ENCODE measurements at places on chromosomes 3 and 15. TPM values are rescaled to one million over a fixed set of nuclear protein-coding genes. Genes with fewer than 3 reads are reported as not detected.

DNA sequence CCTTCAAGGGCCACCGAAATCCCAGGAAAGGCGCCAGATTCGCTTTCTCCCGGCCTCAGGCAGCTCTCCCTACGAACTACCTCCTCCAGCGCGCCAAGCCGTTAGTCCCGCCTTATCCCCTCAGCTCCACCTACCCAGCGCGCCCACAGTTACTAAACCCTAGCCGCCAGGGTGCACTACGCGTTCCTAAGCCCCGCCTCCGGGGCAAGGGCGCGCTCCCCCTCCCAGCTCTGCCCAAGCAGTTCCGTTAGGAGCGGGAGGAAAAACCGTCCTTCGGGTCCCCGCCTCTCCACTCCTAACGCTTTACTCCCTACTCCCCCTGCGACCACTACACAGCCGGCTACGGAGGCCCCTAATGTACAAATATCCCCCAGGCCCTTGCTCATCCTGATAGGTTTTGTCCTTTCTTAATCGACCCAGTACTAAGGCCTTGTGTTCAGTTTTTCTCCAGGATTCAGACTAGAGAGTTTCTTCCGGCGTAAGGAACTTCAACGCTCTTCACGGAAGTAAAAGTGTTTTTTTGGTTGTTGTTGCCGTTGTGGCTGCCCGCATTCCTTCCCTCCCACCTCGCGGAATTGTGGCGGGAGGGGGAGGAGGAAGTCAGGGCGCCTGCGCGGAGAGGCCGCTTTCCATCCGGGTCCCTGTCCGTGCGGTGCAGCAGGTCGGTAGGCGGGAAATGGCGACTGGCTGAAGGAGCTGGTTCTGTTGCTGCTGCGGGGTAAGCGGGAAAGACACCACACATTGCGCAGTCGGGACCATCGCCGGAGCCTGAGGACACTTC lies at the start of gene CTDSPL2:
TSS of gene CTDSPL2 (plus strand) at position 655 of the 781 bp plus-strand sequence. CDS start 31,386 bp downstream, outside the sequence.
- DNase-seq, result peak; percentile 99
- no peaks in the 10 kb centered on the region for H3K36me3 ChIP-seq
- H3K27me3 ChIP-seq, result no peaks in the 10 kb centered on the region
- H3K27ac ChIP-seq, result peak within 1 kb of the TSS; percentile 38
- H3K4me1 ChIP-seq, result peaks cover 2% of the 10 kb centered on the region
- peak within 1 kb of the TSS; percentile 69 for H3K4me3 ChIP-seq

Gene RTF1
- total RNA-seq, result 36.8 TPM

DNA sequence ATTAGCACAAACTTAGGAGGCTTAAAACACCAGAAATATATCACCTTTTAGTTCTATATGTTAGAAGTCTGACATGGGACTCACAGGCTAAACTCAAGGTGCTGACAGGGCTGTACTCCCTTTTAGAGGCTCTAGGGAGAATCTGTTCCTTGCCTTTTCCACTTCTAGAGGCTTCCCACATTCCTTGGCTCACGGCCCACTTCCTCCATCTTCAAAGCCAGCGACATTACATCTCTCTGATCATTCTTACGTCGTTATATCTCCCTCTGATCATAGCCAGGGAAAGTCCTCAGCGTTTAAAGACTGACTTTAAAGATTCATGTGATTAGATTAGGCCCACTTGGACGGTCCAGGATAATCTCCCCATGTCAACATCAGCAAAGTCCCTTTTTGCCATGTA lies 166.3 kb downstream of the GREM1 start:
- H3K4me3 ChIP-seq, result no peak overlapping the region
- H3K27me3 ChIP-seq, result no peaks in the 10 kb centered on the region
- H3K36me3 ChIP-seq, result no peaks in the 10 kb centered on the region
- DNase-seq, result no peak
- H3K27ac ChIP-seq, result no peak overlapping the region
- no peaks in the 10 kb centered on the region for H3K4me1 ChIP-seq

DNA sequence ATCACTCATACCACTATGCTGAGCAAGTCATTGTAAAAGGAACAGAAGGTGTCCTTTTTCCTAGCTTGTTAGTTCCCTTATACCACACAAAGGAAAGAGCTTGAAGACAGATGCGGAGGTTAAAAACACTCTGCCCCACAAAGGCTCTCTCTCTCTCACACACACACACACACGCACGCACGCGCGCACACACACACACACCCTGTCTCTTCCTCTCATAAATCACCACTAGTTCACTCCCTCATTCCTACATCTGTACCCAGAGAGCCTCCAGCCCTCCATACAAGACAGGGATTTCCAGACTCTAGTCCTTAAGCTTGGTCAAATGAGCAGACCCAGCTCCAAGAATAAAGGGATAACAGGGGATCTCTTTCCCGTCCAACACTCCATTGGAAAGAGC lies 120.1 kb upstream of the THBS1 start:
- no peak overlapping the region for H3K27ac ChIP-seq
- DNase-seq, result no peak
- H3K27me3 ChIP-seq, result no peaks in the 10 kb centered on the region
- no peaks in the 10 kb centered on the region for H3K36me3 ChIP-seq
- H3K4me3 ChIP-seq, result no peak overlapping the region

DNA sequence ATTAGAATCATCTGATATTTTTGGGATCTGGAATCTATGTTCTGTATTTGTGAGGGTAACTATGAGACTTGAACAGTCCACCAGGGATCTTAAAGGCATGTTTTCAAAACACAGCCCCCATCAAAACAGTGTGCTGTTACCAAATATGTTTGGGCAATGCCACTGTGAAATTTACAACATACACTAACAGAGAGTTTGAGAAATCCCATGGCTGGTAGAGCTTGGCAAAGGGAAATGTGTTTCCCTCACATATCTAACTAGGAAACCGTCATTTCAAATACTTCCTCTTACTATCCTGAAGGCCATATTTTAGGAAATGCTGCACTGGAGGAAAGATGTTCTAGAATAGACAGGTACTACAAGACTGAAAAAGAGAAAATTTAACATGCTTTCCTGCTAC lies 607.4 kb downstream of the FHIT start:
- no peaks in the 10 kb centered on the region for H3K27me3 ChIP-seq
- H3K36me3 ChIP-seq, result no peaks in the 10 kb centered on the region
- H3K4me1 ChIP-seq, result peaks cover 5% of the 10 kb centered on the region

GRCh38 chr3:42743204-42743995 lies 29.7 kb downstream of the CCDC13 start:
- no peaks in the 10 kb centered on the region for H3K36me3 ChIP-seq
- H3K27ac ChIP-seq, result no peak overlapping the region
- no peaks in the 10 kb centered on the region for H3K27me3 ChIP-seq
- no peak for DNase-seq

Gene TADA3
- total RNA-seq, result 44.9 TPM

DNA sequence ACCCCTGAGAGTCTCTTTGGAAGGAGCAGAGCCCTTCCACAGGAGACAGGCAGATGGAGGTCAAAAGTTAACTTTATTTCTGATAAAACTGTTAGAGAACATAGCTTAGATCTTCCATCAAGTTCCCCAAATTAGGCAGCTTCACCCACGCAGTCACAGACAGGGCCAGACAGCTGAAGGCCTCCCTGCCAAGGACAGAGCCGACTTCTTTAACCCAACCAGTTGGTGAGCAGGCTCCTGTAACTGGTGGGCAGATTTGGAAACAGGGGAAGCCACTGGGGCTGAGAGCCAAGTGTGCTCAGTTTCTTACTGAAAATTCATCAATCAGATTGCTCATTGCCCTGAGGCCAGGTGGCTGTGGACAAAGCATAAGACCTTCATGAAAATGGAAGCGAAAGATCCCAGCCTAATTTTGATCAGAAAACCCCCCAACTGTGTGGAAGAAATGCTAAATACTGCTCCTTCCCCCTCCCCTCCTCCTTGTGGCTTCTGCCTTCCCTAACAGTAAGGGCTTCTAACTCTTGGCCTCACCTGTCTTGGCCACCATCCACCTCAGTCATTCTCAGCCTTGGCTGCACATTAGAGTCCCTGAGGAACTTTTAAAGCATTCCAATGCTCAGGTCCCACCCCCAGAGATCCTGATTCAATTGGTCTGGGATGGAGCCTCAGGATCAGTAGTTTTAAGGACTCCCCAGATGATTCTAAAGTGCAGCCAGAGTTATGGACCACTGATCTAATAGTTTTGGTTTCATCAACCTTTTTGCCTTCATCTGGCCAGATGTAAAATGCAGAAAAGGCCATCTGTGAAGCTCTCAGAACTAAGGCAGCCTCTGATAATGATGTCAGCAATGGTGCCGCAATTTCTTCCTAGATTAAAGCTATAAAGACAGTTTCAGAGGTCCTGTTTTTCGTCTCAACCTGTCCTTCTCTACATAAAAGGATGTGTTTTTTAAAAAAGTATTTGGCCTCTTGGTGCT lies 11.5 kb downstream of the CLRN1 start:
- H3K4me1 ChIP-seq, result no peaks in the 10 kb centered on the region
- H3K4me3 ChIP-seq, result no peak overlapping the region
- DNase-seq, result no peak
- H3K36me3 ChIP-seq, result no peaks in the 10 kb centered on the region
- no peak overlapping the region for H3K27ac ChIP-seq
- H3K27me3 ChIP-seq, result no peaks in the 10 kb centered on the region

- no peak for DNase-seq
- no peaks in the 10 kb centered on the region for H3K36me3 ChIP-seq
- no peaks in the 10 kb centered on the region for H3K27me3 ChIP-seq
- no peak overlapping the region for H3K4me3 ChIP-seq
Observed at GRCh38 chr3:131406274-131406673, 24.7 kb downstream of the NUDT16 start.

GRCh38 chr3:46604127-46604526 lies 8.2 kb upstream of the FAM240A start:
- no peak overlapping the region for H3K27ac ChIP-seq
- no peaks in the 10 kb centered on the region for H3K27me3 ChIP-seq
- H3K36me3 ChIP-seq, result no peaks in the 10 kb centered on the region
- H3K4me1 ChIP-seq, result no peaks in the 10 kb centered on the region

DNA sequence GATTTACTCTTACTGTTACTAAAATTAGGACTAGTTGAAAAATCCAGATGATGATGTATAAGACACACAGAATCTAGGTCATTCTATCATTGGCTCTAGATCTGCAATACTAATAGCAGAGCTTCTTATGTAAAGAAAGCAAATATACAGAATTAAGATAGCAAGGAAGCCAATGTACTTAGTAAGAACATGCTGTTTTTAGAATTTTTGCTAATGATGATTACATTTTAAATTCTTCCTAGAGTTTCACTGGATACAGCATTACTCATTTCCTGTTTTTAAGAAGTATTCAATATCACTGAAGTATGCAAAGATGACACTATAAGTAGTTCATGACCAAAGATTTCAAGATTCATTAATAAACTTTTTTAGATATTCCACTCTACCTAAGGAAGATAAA lies 60.7 kb downstream of the CFAP20DC start:
- H3K27me3 ChIP-seq, result no peaks in the 10 kb centered on the region
- H3K36me3 ChIP-seq, result no peaks in the 10 kb centered on the region
- no peak for DNase-seq
- no peak overlapping the region for H3K27ac ChIP-seq
- no peak overlapping the region for H3K4me3 ChIP-seq
- no peaks in the 10 kb centered on the region for H3K4me1 ChIP-seq

GRCh38 chr15:40762919-40763800 lies 708 bp upstream of the GCHFR start:
- no peaks in the 10 kb centered on the region for H3K27me3 ChIP-seq
- no peak overlapping the region for H3K4me3 ChIP-seq
- H3K36me3 ChIP-seq, result no peaks in the 10 kb centered on the region
- DNase-seq, result peak; percentile 78
- H3K4me1 ChIP-seq, result no peaks in the 10 kb centered on the region

DNA sequence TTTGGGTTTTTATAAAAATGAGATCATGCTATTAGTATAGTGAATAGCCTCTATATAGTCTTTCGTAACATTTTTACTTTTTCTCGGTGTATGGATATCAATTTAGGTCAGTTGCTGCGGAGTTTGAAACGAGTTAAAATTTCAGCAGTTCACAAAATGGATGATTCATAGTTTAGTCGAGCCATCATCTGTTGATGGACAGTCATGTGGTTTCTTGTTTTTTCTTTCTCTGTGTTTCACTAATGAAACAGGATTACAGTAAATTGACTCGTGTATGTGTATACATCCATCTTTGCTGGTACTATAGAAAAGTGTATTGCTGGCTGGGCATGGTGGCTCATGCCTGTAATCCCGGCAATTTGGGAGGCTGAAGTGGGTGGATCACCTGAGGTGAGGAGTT lies 106.8 kb downstream of the IGF1R start:
- no peaks in the 10 kb centered on the region for H3K27me3 ChIP-seq
- no peaks in the 10 kb centered on the region for H3K36me3 ChIP-seq
- H3K4me3 ChIP-seq, result no peak overlapping the region
- no peak for DNase-seq
- H3K27ac ChIP-seq, result no peak overlapping the region
- peaks cover 4% of the 10 kb centered on the region for H3K4me1 ChIP-seq

All from aorta (tissue), 5 donors.